ENCODE measurements at places on chromosomes 16 and 17.

- no peak for DNase-seq
Observed at GRCh38 chr17:64209356-64209941, 53.6 kb downstream of the TEX2 start.

DNA sequence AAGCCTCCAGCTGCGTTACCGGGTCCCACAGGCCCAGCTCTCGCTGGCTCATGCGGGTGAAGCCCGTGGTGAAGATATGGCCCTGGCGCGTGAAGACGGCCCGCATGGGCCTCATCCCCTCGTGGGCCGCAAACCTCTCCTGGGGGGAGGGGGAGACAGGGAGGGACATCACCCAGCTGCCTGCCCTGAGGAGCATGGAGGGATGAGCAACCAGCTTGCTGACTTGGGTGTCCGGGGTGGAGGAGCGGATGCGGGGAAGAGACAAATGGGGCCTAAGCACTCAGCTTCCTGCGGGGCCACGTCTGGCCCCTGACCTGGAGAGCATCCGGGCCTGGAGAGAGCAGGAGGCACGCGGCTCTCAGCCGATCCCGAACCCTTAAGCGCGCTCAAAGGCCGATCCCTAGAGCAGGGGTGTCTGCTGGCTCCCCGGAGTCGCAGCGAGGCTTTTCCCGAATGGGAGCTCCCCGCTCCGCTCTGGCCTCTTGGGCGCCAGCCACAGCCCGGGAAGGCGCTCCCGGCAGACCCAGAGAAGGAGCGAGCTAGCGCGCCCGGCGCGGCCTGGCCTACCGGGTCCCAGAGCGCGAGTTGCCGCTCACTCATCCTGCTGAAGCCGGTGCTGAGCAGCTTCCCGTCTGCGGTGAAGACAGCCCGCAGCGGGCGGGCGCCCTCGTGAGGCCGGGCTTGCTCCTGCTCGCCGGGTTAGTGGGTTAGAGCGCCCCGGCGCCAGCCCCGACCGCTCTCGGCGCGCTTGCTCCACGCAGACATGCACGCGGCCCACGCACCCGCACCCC, 5.0 kb downstream of the CORO6 start:
- peak; percentile 89 for DNase-seq

DNA sequence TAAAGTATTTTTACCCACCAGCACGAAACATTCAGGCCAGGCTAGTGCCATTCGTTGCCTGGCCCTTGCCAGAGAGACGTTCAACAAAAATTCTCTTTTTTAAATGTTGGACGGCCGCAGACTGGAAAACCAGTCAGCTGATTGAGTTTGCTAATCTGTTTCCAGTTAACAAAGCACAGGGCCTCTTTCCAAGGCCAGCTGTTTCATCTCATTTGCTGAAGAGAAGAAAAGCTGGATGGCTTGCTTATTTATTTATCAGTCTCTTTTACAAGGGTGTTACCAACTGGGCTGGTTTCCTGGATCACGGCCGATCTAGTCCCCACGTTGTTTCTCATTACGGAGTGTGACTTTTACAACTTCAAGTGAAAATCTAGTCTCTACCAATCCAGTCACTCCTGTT, 418.7 kb upstream of the DYNLRB2 start:
- no peak for DNase-seq

GRCh38 chr16:19888834-19889233, 4.2 kb upstream of the GPRC5B start:
- no peak for DNase-seq

DNA sequence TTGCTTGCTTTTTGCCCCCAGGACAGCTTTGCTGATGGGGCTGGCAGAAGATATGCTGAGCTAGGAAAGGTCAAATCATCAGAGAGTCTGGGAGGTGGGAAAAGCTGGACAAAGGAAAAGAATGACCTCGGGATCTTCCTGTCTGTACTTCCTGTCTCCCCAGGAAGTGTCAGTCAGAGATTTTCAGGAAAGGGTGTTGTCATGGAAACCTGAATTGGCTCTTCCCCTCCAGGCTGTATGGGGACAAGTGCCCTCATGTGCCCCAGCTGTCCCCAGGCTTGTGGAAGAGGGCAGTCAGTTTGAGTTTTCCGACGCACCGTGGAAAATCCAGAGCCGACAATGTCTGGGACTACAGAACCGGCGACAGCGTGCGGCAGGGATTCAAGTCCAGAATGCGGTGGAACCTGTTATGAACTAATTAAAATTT, 122.7 kb upstream of the ZFHX3 start:
- DNase-seq = no peak

GRCh38 chr16:50301626-50302471, 35.5 kb downstream of the ADCY7 start:
- no peak for DNase-seq

- no peak for DNase-seq
Observed at GRCh38 chr16:30112197-30113030, 923 bp downstream of the GDPD3 start.

- peak; percentile 40 for DNase-seq
Observed at GRCh38 chr17:80980397-80981061, 11.1 kb upstream of the CHMP6 start.

GRCh38 chr17:2466931-2467330, 44.8 kb downstream of the METTL16 start:
- DNase-seq = no peak

GRCh38 chr16:67928561-67929364, 2.9 kb downstream of the CTRL start:
- DNase-seq = peak; percentile 63

DNA sequence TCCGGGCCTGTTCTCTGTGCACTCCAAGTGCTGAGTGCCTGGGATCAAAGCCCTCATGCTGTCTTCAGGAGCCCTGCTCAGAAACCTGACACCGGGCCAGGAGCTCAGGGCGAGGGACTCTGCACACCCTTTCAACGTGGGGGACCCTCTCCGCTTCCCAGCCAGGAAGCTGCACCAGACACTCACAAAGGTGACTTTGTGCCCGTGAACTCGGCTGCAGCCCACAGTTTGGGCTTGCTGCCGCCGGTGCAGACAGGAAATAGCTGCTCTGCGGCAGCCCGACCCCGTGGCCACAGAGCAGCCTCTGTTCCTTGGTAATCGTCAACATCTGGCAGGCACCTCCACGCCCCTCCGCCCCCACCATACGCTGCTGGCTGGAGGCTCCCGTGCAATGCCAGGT, 93.4 kb upstream of the METRNL start:
- DNase-seq = peak; percentile 85

DNA sequence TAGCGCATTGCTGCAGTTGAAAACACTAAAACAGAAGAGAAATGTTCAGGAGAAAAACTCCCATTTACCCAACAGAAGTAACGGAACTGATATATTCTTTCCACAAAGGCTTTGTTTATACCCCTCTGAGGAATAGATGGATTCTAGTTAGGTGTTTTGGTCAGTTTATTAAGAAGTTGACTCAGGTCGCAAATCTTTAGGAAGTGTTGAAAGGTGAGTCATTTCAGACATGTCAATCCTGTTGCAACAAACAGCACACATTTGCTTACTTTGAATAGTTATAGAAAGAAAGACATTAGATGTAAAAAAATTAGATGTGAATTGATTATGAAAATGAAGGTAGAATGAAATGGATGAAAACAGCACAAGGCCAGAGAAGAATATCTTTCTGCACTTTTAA, 941.0 kb downstream of the KCNJ2 start:
- no peak for DNase-seq

- no peak for DNase-seq
Observed at GRCh38 chr17:8885967-8886684, 18.7 kb upstream of the PIK3R6 start.

DNA sequence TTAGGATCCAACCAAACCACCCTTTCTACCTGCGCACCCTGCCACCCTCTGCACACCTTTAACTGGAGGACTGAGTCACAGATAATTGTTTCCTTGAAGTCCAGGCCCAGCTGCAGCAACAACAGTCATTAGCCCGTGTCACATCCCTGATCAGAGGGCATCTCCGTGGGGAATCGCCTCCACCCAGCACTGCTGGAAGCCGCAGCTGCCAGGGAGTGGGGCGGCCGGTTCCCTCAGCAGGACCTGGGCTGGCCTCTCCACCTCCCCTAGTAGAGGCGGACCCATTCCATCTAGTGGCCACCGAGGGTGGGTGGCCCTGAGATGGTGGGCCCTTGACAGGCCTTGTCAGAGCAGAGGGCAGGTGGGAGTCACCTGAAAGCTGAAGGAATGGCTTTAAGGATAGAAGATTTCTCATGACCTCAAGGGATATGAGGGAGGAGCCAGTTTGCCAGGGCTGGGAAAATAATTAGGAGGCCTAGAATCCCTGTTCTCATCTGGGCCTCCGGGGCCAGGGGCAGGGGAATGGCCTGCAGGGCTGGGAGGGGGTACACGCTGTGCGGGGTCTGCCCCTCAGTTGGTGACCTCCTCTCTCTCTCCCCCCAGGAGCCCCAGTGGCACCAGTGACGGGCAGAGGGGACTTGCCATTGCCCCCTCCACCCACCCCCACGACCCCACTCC, 6.2 kb downstream of the PRSS53 start:
- DNase-seq = no peak

- DNase-seq = no peak
Observed at GRCh38 chr17:50187394-50187725, 14.1 kb downstream of the COL1A1 start.

- DNase-seq = no peak
Observed at GRCh38 chr17:36118477-36119353, 15.1 kb downstream of the CCL4 start.

- no peak for DNase-seq
Observed at GRCh38 chr17:68382582-68383085, 74.7 kb downstream of the WIPI1 start.

- DNase-seq = no peak
Observed at GRCh38 chr17:17900615-17901520, 64.1 kb upstream of the SREBF1 start.

- no peak for DNase-seq
Observed at GRCh38 chr17:7351665-7352502, at the start of gene KCTD11. TSS of gene KCTD11 (plus strand) at chr17:7352162.

DNA sequence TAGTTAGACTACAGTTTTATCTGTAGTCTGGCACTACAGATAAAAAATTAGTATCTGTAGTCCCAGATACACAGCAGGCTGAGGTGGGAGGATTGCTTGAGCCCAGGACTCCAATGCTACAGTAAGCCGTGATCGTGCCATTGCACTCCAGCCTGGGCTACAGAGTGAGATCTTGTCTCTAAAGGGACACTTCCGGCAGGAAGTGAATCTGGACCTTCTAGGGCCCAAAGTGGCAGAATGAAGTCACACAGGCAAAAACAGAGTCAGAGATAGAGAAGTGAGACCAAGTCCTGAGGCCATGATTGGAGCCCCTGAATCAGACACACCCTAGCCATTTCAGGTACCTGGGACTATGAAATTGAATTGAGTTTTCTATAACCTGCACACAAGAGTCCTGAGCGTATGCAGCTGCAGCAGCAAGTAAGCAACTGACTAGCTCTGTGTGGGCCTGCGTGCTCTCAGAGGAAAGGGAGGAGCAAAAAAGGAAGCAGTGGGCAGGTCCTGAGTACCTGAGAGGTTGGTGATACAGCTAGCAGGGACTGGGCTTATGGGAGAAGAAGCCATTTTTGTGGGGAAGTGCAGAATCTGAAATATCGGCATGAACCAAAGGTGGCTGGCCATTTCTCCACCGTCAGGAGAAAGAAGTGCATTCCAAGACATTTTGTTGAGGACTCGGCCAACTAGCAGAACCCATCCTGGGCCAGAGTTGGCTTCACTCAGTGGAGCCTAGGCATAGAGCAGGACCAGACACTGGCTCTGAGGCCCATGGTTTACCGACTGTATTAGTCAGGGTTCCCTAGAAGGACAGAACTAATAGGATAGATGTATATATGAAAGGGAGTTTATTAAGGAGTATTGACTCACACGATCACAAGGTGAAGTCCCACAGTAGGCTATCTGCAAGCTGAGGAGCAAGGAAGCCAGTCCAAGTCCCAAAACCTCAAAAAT, 27.2 kb upstream of the BRD7 start:
- DNase-seq = no peak

DNA sequence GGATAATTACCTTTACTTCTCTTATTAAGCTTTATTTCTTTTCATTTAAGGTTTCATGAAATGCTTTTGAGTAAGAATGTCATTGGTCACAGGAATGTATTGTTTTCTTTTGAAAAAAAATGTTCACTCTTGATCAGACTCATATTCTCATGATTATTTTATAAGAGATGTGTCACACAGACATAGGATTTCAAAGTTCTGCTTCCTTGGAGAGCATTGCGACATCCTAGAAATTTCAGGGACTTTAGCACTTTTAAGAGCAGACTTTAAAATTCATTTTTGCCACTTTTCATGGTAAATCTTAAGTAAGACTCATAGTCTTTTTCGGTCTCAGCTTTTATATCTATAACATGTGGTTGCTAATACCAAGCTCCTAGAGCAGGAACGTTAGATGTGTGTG, 314.7 kb downstream of the CDH8 start:
- no peak for DNase-seq

- peak; percentile 36 for DNase-seq
Observed at GRCh38 chr17:72421128-72422092, 300.6 kb downstream of the SOX9 start.

GRCh38 chr17:58327363-58328194, 1.0 kb downstream of the TSPOAP1 start:
- no peak for DNase-seq

- DNase-seq = no peak
Observed at GRCh38 chr17:5203908-5204294, 12.2 kb upstream of the ZNF594 start.

DNA sequence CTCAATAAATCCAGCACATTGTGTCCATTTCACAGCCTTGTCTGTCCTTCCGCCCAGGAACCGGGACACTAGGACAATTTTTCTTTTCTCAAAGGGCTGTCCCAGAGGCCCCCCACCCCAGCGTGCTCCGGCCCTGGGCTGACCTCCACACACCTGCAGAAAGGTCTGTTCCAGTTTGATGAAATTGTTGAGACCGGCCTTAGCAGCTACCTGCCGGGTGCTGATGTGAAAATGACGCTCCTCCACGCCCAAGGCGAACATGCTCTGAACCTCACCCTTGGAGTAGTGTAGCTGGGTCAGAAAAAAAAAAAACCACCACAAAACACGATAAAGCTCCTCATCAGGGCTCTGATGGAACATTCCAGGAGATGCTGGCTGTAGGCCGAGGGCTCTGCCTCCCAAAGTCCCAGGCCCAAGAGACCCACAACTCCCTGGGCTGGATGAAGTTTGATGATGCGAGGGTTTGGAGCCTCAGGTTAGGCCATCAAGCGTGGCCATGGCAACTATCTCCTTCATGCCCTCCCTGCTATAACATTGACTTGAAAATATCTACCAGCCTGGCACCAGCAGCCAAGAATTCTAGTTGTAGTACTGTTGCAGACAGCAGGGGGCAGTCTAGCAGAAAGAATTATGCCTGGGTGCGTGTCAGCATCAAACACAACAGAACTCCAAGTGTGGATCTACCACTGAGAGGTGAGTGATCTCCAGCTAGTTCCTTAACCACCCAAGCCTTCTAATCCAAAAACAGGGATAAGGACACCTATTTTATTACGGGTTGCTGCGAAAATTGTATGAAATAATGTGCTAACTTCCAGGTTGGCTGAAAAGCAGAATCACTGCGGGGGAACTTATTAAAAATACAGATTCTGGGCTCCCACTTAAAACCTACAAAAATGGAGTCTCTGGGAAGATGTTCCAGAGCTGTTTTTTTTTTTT, 62.1 kb downstream of the RMI2 start:
- peak; percentile 81 for DNase-seq

- peak; percentile 25 for DNase-seq
Observed at GRCh38 chr16:17578981-17579874, 108.5 kb upstream of the XYLT1 start.

- no peak for DNase-seq
Observed at GRCh38 chr16:15485175-15485574, 50.8 kb downstream of the BMERB1 start.

Measured in hematopoietic multipotent progenitor cell (in vitro differentiated cells).